Hepatic stellate cell (primary cell): ENCODE measurements at places on chromosomes 13 and 19.

GRCh38 chr19:2333027-2333806 lies 4.7 kb downstream of the SPPL2B start:
- no peak for DNase-seq

DNA sequence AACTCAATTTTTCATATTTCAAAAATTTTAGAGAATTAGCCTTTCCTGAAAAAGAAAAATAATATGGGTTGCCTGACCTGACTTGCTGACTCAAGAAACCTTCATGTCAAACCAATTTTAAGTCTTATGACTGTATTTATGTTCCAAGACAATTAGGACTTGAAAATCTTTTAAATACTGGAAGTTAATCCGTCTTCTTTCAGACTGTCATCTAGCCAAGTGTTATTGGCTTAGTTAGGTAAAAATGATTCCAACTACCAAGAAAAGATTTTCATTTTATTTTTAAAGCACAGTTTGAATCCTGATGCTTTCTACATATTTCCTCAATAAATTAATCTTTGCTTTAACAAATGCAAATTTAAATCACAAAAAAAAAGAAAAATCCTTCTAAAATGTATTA lies 337.6 kb downstream of the SLITRK6 start:
- DNase-seq, result no peak

DNA sequence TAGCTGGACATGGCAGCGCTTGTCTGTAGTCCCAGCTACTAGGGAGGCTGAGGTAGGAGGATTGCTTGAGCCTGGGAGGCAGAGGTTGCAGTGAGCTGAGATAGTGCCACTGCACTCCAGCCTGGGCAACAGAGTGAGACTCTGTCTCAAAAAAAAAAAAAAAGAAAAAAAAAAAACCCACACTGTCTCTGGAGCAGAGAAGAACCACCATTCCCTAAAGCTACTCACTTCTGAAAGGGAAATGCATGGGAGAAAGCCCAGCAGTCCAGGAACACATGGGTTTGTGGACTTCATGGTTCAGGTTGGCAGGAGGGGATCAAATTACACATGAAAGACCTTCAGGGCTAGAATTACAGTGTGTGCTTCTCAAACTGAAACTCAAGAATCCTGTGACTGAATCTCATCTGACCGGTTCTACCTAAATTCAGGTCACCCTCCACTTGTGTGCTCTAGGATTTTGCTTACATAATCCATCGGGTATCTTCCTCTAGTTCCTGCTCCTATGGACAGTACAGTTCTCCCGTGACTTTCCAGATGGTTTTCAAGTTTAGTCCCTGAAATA lies 30.2 kb upstream of the CPB2 start:
- DNase-seq, result no peak

- no peak for DNase-seq
Measured at GRCh38 chr13:28357911-28358433, 137.0 kb downstream of the FLT1 start.

GRCh38 chr19:55066107-55066709 lies 3.3 kb upstream of the RDH13 start:
- no peak for DNase-seq

- no peak for DNase-seq
Measured at GRCh38 chr13:75425216-75426009, 56.6 kb downstream of the TBC1D4 start.

DNA sequence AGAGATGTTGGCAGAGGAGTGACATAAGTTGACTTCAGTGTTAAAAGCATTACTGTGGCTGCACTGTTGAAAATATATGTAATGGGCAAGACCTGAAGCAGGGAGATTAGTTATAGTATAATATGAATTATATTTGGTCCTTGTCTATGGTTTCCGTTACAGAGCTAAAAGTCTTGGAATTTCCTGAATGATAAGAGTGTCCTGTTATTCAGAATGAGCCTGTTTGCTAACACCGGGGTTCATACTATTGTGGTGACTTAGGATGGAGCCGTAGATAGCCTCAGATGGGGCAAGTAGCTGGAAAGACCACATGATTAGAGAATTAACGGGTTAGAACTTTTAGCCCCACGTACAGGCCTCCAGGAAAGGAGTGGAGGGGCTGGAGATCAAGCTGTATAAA lies 5.7 kb downstream of the USPL1 start:
- no peak for DNase-seq

DNA sequence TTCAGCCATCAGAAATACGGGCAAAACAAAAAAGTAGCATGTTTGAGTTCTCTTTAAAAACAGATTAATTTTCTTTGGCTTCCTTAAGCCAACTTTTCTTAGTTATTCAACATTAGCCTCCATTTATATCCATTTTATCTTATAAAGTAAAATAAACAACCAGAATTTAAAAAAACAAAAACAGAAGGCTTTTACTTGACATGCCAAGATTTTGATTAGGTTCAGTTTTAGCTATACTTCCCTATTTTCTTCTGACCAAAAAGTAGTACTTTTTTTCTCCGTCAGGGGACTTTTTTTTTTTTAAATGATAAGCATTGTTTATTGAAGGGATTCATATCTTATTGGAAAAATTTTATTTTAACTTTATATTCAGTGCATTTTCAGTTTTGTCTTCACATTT lies 18.1 kb downstream of the RNASEH2B start:
- no peak for DNase-seq

- no peak for DNase-seq
Measured at GRCh38 chr13:39417131-39417530, 185.9 kb downstream of the LHFPL6 start.

DNA sequence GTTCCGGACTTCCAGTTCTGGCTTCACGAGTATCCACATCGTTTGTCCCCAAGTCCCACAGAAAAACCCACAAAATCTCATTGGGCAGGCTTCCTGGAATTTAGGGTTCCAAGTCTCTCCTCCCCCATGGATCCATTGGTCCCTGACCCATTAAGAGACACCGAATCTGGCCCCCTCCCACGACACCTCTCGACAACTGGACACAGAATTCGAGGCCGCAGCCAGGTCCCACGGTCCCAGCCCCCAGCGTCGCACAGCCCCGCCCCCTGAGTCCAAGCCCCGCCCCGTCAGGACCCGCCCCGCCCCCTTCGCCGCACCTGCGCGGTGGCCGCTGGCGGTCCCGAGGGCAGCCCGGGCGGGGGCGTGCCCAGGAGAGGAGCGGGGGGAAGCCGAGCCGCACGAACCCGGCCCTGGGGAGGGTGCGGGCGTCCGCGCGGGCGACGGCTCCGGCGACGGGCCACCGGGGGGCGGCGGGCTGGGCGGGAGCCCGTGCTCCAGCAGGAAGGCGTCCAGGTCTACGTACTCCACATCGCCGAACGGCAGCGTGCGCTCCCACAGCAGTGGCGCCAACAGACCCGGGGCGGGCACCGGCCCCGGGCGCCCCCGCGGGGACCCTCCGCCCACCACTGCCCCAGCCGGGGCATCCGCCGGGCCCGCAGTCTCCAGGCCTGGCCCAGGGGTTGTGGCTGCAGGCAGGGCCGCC lies 1.8 kb downstream of the DBP start:
- DNase-seq, result peak; percentile 70

DNA sequence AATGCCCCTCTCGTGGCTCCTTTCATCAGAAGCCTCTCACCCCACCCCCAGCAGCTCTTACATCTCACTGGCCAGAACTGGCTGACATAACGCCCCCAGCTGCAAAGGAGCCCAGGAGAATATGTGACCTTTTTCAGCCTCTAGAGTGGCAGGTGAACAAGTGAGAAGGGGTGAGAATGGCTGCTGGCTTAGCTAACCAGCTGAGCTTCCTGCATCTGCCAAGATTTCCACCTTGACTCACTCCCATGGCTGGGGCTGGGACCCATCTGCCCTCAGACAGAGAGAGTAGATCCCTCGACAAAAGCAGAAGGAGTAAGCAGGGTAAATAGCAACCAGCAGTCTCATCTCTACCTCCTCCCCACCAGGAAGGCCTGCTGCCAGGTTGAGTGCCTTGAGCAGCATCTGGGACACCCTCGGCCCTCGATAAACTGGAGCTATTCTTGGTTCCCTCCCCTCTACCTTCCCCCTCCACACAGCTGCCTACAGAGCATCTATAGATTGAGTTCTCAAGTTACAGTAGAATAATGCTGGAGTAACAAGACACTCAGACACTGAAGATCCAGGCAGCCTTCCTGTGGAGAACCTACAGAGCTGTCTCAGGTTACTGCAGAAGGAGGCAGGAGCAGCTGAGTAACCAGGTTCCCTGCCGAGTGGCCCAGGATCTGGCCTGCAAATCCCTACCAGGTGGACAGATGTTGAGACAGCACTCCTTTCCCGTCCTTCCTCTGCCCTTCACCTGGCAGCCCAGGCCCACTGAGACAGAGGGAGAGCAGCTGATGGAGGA lies 15.5 kb downstream of the KASH5 start:
- no peak for DNase-seq

DNA sequence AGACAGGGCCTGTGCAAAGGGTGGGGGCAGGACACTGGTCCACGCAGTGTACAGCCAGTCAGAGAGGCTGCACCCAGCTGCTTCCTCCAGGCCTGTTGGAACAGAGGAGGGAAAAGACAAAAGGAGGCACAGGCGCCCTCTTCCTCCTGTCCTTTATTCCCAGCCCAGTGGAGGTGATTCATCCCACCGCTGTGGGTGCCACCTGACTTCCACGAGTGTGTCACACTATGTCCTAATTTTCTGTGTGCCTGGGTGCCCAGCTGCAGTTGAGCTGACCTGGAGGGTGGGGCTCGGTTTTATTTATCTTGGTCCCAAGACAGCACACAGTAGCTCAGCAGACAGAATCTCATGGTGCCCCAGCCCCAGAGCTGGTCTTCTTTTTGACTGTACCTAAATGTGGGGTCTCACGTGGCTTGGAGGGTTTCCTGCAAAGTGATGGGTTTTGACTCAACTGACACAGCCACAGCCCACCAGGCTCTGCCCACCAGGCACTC lies 9.0 kb downstream of the EPS15L1 start:
- DNase-seq, result no peak

DNA sequence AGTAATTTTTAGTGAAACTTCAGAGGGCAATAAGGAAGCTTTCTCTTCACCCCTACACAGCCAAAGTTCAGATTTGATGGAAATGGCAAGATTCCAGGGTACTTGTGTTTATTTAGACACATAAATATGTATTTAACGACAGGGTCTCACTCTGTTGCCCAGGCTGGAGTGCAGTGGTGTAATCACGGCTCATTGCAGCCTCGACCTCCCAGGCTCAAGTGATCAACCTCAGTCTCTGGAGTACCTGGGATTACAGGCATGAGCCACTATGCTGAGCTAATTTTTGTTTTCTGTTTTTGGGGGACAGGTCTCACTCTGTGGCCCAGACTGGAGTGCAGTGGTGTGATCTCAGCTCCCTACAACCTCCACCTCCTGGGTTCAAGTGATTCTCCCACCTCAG lies 2.0 kb upstream of the SYCE2 start:
- no peak for DNase-seq

GRCh38 chr19:46288896-46289588 lies 7.8 kb upstream of the HIF3A start:
- DNase-seq, result peak; percentile 86

DNA sequence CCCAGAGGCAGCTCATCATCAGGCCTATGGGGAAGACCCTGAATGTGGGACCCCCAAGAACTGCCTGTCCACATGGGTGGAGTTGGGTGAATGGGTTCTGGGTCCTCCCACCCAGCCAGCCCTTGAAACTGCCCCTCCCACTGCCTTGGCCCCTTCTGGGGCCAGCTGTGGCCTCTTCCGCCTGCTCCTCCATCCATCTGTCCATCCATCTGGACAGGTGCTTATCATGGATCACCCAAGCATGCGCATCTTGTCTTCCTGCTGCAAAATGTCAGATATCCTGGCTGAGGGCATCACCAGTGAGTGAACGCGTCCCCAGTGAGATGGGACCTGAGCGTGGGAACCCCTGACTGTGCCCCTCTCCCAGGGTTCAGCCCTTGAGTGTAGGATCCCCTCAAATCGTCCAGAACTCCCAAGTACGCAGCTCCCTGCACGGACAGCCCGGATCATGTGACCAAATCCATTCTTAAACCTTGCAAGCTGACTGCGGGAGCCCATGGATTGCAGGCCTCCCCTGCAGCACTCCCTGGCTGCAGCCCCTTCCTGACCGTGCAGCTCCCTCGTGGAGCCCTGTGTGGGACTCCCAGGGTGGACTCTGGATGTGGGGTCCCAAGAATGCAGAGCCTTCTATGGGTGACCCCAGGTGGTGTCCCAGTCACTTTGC lies 2.0 kb downstream of the STXBP2 start:
- DNase-seq, result no peak

- no peak for DNase-seq
Measured at GRCh38 chr13:102774214-102774568, 605 bp upstream of the TEX30 start.

- no peak for DNase-seq
Measured at GRCh38 chr19:42202290-42202880, 15.1 kb downstream of the DEDD2 start.

DNA sequence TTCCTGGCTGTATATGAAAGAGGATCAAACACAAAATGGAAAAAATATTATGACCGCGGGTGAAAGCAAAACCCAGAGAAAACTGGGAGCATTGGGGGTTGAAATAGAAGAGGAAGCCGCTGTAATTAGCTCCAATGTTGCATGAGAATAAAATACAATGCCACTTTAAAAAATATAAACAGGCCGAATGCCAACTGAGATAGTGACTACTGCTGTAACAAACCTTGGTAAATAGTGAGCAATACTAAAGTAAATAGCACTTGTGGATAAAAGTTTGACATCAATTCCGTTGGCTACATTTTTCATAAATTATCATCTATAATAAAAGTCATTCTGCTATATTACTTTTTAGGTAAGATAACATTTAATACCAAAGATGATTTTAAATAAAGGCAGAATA lies 395.8 kb upstream of the MIR17HG start:
- no peak for DNase-seq

DNA sequence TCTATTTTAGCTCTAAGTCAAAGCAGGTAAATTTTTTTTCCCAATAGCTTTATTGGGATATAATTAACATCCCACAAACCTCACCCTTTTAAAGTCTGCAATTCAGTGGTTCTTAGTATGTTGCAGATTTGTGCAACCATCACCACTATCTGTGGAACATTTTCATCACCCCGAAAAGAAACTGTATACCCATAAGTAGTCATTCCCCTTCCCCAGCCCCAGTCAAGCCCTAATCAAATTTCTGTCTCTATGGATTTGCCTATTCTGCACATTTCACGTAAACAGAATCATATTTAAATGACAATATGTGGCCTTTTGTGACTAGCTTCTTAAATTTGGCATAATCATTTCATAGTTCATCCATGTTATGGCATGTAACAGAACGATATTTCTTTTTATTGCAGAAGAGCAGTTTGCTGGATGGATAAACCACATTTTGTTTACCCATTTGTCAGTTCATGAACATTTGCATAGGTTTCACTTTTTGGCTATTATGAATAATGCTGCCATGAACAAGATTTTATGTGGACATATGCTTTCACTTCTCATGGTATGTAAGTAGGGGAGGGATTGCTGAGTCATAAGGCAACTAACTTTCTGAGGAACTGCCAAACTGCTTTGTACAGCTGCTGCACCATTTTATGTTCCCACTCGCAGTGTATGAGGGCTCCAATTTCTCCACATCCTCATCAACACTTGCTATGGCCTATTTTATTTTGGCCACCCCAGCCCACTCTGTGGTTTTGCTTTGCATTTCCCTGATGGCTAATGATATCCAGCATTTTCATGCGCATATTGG lies 10.9 kb downstream of the SLC46A3 start:
- peak; percentile 18 for DNase-seq
